ENCODE measurements at places on chromosomes 6 and 20.

GRCh38 chr6:128029826-128030225 lies 129.0 kb upstream of the THEMIS start:
- no peak for DNase-seq

DNA sequence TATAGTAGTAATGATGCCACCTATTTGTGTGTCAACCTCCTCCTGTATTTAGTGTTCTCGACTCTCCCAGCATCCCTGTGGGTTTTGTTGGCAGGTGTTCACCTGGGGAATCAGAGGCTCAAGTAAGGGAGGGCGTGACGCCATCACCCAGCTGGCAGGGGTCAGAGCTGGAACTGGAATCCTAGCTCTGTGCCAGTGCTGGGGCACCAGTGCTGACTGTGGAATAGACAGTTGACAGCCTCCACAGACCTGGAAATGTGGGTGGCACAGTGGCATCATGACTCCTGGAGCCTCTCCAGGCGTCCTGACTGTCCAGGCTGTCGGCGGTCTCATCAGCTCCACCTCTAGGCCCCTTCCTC lies 102.8 kb downstream of the SYCP2 start:
- no peak for DNase-seq

DNA sequence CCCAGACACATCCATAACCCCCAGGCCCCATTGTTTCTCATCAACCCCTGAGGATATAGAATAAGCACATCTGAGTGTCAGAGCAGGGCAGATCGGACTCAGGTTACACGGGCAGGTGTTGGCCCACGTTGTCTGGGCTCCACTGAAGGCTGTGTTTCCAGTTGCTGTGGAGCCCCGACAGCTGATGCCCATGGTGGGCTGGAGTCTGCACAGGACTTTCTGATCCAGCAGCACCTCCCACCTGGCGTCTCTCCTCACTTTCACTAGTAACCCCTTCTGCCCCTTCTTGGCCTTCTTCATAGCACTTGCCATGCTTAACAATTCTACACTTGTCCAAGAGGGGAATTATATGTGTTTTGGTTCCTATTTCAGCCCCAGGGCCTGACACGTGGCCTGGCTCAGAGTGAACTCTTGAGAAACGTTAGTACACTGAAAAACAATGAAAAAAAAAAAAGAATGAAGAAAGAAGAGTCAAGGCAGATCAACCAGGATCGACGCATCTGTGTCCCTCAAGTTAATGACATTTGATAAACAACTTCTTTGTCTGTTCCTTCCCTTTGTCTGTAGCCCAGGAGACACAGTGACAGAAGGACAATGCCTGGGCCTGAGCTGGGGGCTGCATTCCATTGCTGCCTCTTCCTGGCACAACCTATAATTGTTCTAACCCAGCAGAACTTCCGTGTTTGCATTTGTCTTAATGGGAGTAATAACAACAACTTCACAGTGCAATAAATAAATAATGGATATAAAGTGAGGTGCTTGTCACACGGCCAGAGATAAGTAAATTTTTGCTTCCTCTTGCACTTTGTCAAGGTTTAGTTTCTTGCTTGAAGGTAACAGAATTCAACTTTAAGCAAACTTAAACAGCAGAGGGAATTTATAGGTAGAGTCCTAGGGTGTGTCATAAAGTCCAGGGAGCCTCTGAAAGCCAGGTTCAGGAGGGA lies 224.2 kb upstream of the SSTR4 start:
- no peak for DNase-seq

DNA sequence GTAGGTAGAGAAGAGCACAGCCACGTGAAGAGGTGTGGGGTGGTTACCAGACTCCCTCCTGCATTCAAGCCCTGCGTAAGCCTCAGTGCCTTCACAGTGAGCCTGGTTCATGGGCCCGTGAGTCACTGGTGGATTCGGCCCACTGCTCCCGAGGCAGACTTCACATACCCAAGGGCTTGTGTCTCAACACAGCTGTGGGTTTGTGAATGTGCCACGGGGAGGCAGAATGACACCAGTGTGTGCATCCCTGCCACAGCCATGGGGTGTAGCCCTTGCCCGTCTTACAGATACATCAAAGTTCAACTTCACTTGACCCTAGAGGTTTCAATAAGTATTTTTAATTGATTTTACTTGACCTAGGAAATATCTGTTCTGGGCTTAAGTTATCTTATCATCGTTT lies 108.5 kb downstream of the MAP3K4 start:
- no peak for DNase-seq

GRCh38 chr6:37635319-37635718 lies 62.4 kb downstream of the MDGA1 start:
- DNase-seq = no peak

DNA sequence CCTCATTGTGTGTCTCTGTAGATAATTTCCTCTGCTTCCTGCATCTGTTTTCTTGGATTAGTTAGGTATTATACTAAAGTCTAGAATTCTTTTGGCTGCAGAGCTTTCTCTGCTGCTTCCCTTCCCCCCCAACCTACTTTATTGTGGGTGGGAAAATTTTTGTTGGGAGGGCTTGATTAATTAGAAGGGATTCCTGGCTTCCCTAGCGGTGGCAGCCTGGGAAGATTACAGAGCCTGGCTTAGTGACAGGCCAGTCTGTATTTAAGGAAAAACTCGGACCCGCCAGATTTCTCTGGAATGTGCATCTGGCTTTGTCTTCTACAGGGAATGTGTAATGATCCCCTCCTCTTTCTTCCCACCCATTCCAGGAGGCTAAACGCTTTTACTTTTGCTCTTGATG lies 31.2 kb downstream of the SLX4IP start:
- no peak for DNase-seq

DNA sequence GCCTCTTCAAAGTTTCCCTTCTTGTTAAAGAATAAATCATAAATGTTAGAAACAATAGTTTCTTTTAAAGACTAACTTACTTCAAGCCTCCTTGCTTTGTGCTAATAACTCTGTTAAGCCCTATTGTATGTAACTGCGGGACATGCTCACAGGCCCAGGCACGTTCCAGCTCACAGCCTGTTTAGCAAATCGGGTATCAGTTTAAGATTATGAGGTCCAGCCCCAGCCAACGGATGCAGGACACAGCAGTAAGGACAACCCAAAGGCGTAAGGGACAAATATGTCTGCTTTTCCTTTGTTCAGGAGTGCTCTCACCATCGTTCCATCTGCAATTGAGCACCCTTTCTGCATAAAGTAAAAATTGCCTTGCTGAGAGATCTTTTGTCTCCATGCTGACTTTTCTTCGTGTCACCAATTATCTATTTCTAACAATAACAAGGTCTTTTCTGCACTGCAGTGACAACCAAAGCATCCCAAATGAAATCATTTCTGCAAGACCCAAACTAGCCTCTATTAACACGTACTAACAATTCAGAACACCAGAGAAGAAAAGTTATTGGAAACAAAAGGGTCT lies 1.4 kb downstream of the C6orf52 start:
- DNase-seq = no peak

GRCh38 chr6:19128701-19129100 lies 708.5 kb upstream of the ID4 start:
- DNase-seq = no peak

DNA sequence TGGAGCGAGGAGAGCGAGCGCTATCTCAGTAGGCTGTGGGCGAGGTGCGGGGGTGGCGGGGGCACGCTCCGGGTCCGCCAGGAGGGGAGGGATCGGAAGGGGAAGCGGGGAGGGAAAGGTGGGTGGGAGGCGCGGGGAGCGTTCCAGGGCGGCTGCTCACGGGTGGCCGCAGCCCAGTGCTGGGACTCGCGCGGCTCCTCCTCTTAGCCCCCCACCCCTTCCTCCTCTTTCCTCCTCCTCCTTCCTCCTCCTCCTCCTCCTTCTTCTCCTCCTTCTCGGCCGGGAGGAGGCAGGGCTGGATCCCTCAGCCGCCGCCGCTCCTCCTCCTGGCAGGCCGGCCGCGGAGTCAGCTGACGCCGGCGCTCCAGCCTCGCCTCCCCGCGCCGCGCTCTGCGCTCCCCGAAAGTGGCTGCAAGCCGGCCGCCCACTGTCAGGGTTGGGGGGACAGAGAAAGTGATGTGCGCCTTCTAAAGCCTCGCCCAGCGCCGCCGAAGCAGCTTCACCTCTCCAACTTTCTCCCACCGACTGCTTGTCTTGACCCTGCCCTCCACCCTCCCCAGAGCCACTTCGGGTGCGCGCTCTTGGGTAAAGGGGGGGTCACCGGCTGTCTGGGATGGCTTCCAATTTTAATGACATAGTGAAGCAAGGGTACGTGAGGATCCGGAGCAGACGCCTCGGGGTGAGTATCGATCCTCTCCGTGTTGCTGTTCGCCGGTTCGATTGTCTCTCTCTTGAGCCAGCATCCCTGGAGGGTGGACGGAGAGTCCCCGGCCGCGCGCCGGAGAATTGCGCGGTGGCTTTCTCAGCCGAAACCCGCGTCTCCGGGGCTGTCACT lies at the start of gene DOK5:
Gene DOK5, plus strand, starts transcription at position 260 of the 835 bp plus-strand sequence. Its CDS starts 354 bp downstream, at position 614.
- no peak for DNase-seq

- no peak for DNase-seq
Measured at GRCh38 chr6:142952614-142953013, 7.6 kb upstream of the HIVEP2 start.

- DNase-seq = no peak
Measured at GRCh38 chr6:24140591-24140990, 14.6 kb downstream of the NRSN1 start.

GRCh38 chr6:148235446-148235845 lies 107.2 kb upstream of the SASH1 start:
- no peak for DNase-seq

DNA sequence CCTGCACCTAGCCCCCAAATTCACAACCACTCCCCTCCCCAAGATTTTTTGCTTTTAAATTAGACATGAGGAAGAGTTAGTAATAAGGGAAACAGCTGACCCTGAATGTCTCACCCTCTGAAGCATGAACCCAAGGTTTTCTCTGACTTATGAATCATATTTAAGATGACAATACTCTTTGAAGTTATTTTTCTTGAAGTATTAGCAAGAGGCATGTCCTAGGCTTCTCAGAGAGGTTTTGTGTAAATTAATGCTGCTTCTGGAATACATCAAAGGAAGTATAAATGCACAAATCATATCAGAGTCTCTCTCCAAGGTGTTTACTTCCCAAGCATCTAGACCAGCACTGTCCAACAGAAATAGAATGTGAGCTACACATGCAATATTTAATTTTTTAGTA lies 408.1 kb upstream of the MARCKS start:
- no peak for DNase-seq

- DNase-seq = no peak
Measured at GRCh38 chr20:47631078-47631477, 129.4 kb downstream of the NCOA3 start.

GRCh38 chr20:50272724-50273446 lies 82.3 kb downstream of the CEBPB start:
- DNase-seq = no peak

DNA sequence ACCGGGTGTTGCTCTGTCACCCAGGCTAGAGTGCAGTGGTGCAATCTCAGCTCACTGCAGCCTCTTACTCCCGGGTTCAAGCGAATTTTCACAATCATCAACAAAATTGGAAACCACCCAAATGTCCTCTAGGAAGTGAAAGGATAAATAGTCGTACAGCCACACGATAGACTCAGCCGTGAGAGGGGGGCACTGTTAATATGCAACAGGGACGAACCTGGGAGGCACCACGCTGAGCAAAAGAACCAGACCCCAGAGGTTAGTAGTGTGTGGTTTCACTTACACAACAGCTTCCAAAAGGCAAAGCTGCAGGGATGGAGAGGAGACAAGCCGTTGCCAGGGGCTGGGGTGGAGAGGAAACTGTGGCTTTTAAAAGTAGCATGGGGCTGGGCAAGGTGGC lies 30.1 kb upstream of the NTSR1 start:
- DNase-seq = no peak

DNA sequence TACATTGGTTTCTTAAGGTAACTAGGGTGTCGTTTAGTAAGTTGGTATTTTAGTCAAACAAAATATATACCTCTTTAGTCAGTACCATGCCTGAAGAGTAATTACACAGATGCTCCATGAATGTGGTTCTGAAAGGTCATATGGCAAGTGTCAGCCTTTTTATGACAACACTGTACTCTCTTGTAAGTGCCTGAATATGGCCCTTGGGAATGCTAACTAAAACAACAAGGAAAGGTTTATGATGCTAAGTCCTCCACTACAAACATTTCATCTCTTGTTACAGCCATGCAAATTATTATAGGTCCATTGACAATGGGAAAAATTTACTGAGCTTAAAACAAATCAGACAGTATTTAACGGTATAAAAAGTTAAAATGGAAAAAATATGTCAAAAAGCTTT lies 39.0 kb upstream of the SUPT3H start:
- DNase-seq = no peak

- no peak for DNase-seq
Measured at GRCh38 chr6:152204591-152204990, 397.1 kb downstream of the ESR1 start.

DNA sequence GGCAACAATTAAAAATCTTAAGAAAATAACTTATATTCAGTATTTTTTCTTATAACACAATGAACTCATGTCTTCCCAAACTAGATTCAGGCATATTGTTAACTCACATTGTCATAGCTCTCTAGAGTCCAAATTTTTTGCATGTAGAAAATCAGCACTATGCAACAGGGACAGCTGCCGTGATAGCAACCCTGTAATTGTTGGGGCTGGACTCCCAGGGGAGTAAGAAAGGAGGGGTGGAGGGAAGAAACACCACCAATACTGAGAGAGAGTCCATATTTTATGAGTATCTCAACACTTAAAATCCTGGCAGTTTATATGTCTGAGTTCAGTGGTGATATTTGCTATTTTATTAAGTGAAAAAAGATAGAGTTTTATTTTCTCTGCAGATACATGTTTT lies 89.6 kb upstream of the HS3ST5 start:
- no peak for DNase-seq

GRCh38 chr20:63054103-63054474 lies 47.3 kb upstream of the BHLHE23 start:
- no peak for DNase-seq

- DNase-seq = no peak
Measured at GRCh38 chr6:132401618-132402285, 477 bp upstream of the MOXD1 start.

GRCh38 chr20:62433658-62434497 lies 6.5 kb upstream of the RBBP8NL start:
- DNase-seq = no peak

DNA sequence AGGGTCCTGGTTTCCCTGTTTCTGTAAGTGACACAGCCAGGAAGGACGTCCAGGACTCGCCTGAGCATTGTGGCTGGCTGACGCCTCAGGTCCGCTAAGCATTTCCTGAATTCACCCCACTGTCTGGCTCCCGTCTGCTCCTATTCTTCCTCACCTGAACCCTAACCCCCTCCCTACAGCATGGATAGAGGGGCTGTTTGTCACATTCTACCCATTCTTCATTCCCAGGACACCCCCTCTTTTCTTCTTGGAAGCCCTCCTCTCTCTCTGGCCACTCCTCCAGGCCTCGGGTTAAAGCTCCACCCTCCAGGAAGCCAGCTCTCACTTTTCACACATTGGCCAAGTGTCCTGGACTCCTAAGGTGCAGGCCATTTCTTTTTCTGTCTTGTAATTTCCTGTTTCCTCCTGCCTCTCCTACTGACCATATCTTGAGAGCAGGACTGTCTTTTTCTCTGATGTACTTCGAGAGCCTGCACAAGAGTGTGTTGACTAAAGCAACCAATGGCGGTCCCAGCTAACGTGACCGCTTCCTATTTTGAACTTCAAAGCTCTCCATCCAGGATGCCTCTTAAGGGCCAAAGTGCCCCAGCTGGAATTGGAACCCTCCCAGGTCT lies 24.2 kb upstream of the MYMX start:
- DNase-seq = no peak

All from central memory CD4-positive, alpha-beta T cell (primary cell).